ENCODE measurements at places on chromosomes 3 and 15.

DNA sequence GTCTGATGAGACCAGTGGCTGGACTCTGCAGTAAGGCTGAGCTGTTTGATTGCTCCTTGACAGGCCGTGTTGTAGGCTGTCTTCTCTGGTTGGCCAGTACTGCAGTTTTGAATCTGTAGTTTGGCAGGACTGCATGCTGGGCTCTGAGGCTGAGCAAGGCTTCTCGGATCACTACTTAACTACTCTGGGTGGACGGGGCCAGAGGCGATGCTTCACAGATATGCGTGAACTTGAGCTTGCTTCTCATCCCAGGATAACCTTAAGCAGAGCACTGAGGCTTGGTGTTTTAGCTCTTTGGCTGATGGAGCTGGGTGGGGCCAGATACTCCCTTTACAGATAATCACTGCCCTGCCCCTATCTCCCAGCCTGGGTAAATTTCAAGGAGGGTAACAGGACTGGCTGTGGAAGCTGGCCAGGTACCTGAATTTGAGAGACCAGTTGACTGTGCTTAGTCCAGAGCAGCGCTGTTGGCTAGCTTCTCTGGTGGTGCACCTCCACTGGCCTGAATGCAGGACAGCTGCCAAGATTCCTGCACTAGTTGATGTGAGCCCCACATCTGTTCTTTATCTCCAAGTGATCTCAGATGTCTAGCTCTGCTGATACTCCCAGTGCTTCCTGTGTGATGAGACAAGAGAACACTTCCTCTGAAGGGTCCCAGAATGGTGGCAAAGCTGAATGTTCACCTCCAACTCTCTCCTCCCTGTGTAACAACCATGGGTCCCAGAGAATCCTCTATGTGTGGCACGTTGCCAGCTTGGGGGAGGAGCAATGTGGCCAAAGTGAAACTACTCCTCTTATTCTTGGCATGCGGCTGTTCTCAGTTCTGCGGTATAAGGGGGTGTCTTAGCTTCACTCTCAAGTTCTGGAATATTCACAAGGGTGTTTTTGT is 37.9 kb downstream of the RPL39L start:
- no peak for DNase-seq

GRCh38 chr15:81024936-81025335 is 24.2 kb downstream of the TLNRD1 start:
- no peak for DNase-seq

- no peak for DNase-seq
Observed at GRCh38 chr3:189304465-189305351, 132.9 kb downstream of the TPRG1 start.

DNA sequence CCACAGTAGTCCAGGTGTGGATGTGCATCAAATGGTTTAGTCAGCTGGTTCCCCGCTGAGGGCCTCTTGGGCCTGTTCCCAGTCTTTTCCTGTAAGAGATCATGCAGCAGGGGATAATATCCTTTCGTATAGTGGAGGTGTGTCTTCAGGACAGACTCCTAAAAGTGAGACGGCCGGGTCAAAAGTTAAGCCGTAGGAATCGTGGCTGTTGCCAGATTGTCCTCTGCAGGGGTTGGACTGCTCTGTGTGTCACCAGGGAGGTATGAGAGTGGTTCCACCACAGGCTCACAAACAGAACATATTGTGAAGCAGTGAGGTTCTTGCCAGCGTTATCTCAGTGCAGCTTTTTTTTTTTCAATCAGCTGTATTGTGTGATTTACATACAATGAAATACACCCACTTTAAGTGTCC is 95.0 kb downstream of the VGLL4 start:
- no peak for DNase-seq

GRCh38 chr3:15220661-15221060 is 14.6 kb downstream of the CAPN7 start:
- no peak for DNase-seq

DNA sequence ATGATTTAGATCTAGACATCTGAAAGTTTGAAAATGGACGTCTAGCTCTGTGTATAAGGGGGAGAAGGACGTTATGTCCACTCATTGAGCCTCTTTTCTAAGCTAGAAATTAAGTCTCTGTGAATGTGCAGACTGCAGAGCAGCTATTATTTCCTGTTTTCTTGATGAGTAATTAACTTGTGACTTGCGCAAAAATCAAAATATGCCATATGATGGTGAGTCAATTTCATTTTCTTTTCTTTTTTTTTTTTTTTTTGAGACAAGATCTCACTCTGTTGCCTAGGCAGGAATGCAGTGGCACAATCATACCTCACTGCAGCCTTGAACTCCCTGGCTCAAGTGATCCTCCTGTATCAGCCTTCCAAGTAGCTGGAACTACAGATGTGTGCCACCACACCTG is 14.1 kb downstream of the LACTB start:
- no peak for DNase-seq

DNA sequence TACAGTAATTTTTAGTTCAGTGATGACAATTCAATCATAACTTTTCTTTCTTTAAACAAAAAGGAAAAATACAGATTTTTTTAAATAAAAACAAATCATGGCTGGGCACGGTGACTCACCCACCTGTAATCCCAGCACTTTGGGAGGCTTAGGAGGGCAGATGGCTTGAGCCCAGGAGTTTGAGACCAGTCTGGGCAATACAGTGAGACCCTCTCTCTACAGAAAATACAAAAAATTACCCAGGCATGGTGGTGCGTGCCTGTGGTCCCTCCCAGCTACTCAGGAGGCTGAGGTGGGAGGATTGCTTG is 25.6 kb upstream of the ATG7 start:
- no peak for DNase-seq

DNA sequence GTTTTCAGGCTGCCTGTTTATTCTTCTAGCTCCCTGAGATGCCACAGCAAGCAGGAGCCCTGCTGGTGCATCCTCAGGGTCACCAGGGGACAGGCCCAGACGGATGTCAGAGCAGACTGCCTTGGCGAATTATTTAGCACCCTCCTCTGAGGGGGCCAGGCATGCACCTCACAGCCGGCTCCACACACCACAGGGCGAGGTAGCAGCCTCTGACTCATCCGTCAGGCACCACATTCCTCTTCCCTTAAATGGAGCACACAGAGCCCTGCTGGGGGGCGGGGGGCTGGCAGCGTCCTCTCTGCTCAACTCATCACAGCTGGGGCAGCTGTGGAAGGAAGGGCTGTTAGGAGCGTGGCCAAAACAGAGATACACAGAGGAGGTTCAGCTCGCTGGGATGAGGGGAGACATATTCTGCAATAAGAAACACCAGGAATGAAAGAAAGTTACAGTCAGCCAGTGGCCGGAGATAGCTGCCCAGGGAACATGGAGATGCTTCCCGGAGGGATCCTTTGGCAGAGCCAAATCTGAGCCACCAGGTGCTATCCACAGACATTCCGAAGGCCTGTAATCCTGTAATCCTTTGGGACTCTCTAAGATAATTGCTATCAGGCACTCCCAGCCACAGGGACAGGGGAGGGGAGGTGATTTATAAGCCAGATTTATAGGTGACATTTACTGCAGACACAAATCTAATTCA is 13.9 kb upstream of the PRICKLE2 start:
- peak; percentile 72 for DNase-seq

GRCh38 chr15:97189162-97189780 is 771.2 kb upstream of the ARRDC4 start:
- DNase-seq, result no peak

GRCh38 chr3:65729973-65730372 is 308.7 kb downstream of the MAGI1 start:
- DNase-seq, result no peak

Measured in ecto neural progenitor cell (in vitro differentiated cells).